Stimulated activated CD4-positive, alpha-beta T cell treated with anti-CD3 and anti-CD28 coated beads, TNF-alpha, amount 100 ng/mL, for 48 hours (primary cell): ENCODE measurements at places on chromosomes 3 and 15.

DNA sequence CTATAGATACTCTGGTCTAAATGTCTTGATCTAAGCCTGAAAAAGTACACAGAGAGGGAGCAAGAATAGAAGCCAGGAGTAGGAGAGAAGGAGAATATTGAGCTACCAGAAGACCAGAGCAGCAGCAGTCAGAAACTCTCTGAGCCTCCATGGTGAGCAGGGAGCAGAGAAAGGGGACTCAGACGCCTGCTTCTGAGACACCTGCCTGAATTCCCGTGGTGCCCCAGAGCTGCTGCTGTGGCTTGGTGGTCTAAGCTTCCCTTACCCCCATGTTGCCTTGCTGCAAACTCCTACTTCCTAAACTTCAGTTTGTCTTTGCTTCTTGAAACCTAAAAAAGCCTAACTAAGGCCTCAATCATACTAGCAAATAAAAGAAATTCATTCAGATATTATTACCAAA lies 94.9 kb upstream of the STRIT1 start:
- DNase-seq: no peak

- no peak for DNase-seq
Measured at GRCh38 chr3:192186498-192186897, 540.8 kb downstream of the FGF12 start.

DNA sequence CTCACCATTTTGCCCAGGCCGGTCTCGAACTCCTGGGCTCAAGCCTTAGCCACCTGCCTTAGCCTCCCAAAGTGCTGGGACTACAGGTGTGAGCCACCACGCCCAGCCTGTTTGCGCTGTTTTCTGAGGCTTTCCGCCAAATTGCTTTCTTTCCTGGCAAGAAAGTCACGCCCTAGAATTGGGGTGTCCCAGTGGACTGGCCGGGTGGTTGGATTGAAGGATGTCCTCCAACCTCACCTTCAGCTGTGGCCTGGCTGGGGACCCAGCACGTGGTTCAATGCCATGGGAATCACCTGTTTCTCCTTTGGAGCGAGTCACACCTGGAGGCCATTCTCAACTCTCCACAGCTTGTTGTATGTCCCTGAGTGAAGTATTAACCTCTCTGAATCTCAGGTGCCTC lies 5.8 kb upstream of the ANKDD1A start:
- no peak for DNase-seq

DNA sequence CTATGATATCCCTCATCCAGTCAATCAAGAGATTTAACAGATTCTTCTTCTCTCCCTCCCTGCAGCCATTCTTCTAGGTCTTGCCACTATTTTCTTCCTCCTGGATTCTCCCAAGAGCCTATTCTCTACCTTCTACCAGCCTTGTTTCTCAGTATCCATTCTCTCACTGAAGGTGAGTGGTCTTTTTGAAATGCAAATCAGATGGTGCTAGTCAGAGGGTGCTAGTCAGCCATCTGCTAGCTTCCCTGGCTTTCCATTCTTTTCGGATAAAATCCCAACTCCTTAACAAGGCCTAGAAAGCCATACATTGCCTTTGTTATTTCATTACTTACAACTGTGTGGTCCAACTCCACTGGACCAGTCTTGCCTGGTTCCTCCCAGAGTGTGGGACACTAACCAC lies 734.3 kb upstream of the CFAP20DC start:
- no peak for DNase-seq

DNA sequence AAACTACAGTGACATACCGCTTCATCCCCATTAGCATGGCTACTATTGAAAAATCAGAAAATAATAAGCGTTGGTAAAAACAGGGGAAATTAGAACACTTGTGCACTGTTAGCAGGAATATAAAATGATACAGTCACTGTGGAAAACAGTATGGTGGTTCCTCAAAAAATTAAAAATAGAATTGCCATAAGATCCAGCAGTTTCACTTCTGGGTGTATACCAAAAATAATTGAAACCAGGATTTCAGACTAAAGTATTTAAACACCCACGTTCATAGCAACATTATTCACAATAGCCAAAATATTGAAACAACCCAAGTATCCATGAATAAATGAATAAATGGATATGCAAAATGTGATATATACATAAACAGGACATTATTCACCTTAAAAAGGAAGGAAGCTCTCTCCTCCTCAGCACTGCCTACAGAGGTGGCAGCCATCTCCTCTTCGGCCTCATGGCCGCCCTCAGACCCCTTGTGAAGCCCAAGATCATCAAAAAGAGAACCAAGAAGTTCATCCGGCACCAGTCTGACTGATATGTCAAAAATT lies 34.1 kb downstream of the NGLY1 start:
- DNase-seq: no peak

GRCh38 chr3:37240170-37240945 lies 66.0 kb upstream of the LRRFIP2 start:
- DNase-seq: no peak

DNA sequence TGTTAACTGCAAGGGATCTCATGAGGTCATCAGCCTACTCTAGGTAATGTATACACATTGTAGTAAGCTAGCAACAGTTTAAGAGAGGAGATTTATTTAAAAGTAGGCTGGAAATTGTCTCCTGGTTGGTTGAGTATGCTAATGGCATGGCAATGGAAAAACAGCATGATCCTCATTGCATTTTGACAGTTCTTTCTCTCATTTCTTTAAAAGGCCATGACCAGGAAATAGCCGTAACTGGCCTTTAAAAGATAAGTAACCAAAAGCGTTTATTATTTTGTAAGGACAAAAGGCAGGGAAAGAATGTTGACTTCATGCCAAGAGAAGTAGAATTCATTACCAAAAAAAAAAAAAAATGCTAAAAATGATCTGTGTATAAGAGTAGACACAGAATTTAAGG lies 310.3 kb downstream of the FGF12 start:
- no peak for DNase-seq

DNA sequence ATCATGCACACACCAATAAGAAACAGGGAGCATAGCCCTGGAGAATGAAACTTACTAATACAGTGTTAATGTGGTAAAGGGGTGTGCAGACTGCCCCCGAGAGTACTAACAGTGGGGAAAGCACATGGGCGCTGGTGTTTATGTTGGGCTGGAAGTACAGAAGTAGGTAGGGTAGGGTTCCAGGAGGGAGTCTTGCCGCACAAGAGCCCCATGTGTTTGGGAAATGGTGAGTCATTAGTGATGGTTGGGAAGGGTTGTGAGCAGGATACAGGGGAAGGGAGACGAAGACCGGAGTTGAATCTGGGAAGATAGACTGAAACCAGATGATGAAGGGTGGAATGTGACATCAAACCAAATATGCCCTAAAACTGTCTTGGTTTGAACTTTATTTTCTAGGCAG lies 117.1 kb downstream of the THSD4 start:
- DNase-seq: no peak

DNA sequence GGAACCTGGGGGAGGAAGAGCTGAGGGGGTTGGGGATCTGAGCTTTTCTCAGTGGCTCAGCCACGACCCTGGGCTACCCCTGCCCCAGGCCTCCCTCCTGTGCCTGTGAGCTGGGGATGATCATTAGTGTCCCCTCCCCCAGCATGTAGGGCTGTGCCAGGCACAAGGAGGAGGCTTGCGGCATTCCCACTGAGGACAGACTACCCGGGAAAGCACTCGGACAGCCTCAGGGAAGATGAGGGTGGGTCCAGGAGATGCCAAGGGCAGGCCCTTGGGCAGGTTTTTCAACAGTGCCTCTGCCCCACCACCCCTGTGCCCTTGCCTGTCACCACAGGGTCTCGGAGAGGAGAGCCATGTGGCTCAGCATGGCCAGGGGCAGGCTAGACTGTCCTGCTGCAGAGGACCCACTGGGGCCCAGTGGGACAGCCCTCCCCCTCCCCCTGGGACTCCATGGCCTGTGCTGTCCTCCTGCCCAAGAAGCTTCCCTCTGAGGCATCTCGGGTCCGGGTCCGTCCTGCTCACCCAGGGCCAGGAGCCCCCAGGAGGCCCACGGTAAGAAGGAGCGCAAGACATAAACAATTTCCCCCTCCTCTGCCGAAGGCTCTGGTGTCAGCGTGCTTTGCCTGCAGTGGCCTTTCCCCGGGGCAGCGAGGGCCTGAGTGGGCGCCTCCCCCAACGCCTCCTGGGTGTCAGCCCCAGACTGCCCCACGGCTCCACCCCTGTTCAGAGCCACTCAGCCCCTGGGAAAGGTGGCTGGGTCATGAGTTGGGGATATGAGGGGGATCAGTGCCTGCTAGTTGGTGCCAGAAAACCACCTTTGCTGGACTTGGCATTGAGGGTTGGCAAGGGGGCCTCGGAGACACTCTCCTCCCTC lies 192.5 kb downstream of the GOLGA6L6 start:
- no peak for DNase-seq

DNA sequence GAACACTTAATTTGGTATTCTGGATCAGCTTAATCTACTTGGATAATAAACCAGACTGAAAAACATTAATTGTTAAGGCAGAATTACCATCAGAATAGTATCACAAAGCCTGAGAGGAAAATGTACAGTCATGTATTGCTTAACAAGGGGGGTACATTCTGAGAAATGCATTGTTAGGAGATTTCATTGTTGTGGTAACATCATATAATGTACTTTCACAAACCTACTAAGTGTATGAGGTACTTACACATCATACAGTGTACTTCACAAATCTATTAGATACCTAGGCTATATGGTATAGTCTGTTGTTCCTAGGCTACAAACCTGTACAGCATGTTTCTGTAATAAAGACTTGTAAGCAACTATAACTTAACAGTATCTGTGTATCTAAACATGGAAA lies 68.2 kb downstream of the NBEAL2 start:
- no peak for DNase-seq

GRCh38 chr15:29089731-29090616 lies 179.6 kb downstream of the NSMCE3 start:
- no peak for DNase-seq

DNA sequence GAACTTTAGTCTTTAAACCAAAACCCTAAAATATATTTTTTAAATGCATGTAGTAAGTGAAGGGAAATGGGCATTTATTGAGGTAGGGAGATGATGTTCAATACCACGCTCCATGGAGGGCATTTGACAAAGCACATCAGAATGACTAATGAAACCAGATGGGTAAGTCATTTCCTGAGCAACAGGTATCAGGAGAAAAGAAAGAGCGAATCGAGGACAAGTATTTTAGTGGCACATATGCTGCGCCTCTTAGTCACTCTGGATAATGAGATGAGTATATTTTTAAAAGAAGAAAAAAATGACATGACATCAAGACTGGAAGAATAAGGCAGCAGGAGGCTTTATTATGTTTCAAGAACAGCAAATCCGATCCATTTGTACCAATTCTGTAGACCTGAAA lies 129.0 kb upstream of the ARHGEF3 start:
- DNase-seq: no peak

GRCh38 chr15:61479613-61480012 lies 250.5 kb upstream of the RORA start:
- DNase-seq: no peak

GRCh38 chr3:125381743-125382142 lies 6.6 kb upstream of the ZNF148 start:
- DNase-seq: no peak

GRCh38 chr3:108073764-108074431 lies 16.9 kb downstream of the CD47 start:
- DNase-seq: no peak

DNA sequence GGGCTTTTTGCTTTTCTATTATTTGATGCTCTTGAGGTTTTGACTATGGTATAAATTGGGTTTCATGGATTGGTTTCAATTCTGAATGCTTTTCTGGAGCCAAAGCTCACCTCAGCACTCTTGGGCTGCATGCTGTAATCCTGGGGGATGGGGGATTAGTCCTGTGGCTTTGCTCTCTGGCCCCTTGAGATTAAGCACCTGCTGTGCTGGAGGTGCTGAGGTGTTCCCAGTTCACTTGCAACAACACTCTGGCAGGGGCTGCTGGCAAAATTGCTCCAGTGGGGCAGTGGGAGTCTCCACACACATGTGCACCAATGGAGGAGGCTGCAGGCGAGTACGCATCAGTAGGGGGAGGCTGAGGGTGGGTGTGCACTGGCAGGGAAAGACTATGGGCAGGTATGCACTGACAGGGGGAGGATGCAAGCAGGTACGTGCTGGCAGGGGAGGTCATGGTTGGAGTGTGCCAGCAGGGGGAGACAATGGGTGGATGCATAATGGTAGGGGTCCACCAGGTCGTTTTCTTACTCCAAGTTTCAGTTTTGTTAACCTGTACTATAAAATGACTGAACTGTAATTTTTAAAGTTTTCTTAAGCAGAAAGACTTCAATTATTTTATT lies 489.2 kb downstream of the FGF12 start:
- no peak for DNase-seq

- no peak for DNase-seq
Measured at GRCh38 chr3:114745322-114746240, 401.5 kb downstream of the ZBTB20 start.

DNA sequence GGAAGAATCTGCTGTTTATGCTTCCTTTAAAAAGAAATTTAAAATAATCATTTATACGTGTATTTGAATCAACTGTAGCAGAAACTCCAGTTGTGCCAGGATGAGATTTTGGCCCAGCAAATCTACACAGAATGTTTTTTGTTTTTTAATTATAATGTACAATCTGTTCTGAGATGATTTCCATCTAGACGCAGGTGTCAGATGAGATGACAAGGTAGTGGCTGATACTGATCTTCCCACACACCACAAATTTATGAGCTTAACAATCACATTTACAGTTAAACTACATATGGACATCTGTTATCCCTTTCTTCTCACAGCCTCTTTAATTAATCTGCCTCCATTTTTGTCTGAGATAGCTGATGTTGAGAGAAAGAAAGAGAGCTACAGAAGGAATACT lies 23.6 kb downstream of the DCLK3 start:
- no peak for DNase-seq
